Transverse colon (tissue), 4 donors: ENCODE measurements at places on chromosomes 16 and 17. TPM values are rescaled to one million over a fixed set of nuclear protein-coding genes. Genes with fewer than 3 reads are reported as not detected.

The MYO1D gene
- total RNA-seq, result 569 TPM

The LAT gene
- total RNA-seq, result 39.6 TPM

The TPSB2 gene
- 35.2 TPM for total RNA-seq

GRCh38 chr16:87239545-87239944, 77.6 kb downstream of the C16orf95 start:
- no peak for DNase-seq

DNA sequence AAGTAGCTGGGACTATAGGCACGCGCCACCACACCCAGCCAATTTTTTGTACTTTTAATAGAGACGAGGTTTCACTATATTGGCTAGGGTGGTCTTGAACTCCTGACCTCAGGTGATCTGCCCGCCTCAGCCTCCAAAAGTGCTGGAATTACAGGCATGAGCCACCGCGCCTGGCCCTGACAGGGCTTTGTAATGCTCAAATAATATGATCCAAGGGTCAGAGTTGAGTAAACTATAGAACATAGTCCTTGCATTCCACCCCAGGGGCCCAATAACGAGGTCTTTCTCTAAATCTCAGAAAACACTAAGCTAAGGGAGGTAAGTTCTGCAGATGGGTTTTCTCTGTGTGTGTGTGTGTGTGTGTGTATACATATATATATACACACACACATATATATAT, 5.8 kb upstream of the MEOX1 start:
- no peak for DNase-seq

GRCh38 chr17:16911141-16911937, 60.6 kb downstream of the TNFRSF13B start:
- peak; percentile 6 for DNase-seq

GRCh38 chr17:64500487-64500859, 3.6 kb upstream of the POLG2 start:
- no peak for DNase-seq

GRCh38 chr16:74874123-74874522, 99.5 kb upstream of the FA2H start:
- DNase-seq, result no peak
